ENCODE measurements at places on chromosomes 3 and 15.

- DNase-seq, result no peak
Measured at GRCh38 chr3:62892951-62893350, 17.7 kb upstream of the CADPS start.

GRCh38 chr3:51982352-51982837 lies 940 bp upstream of the ACY1 start:
- peak; percentile 4 for DNase-seq

DNA sequence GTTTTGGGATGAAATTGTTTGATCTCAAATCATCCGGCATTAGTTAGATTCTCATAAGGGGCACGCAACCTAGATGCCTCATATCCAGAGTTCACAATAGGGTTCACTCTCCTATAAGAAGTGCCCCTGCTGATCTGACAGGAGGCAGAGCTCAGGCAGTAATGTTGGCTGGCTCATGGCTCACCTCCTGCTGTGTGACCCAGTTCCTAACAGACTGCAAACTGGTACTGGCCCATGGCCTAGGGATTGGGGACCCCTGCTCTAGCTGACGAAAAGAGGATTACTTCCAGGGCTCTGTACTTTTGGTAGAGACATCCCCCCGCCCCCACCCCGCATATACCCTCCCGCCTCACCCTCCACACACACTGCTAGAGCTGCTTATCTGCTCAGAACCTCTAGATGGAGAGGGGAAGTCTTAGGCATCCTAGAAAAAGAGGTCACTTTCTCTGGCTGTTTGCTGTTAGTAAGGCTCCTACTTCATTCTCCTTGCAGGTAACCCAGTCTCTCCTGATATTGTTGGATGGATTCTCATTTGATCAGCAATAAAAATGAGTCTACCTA lies 923.1 kb downstream of the CADM2 start:
- DNase-seq, result no peak

GRCh38 chr3:57980416-57980815 lies 27.8 kb upstream of the FLNB start:
- DNase-seq, result no peak

DNA sequence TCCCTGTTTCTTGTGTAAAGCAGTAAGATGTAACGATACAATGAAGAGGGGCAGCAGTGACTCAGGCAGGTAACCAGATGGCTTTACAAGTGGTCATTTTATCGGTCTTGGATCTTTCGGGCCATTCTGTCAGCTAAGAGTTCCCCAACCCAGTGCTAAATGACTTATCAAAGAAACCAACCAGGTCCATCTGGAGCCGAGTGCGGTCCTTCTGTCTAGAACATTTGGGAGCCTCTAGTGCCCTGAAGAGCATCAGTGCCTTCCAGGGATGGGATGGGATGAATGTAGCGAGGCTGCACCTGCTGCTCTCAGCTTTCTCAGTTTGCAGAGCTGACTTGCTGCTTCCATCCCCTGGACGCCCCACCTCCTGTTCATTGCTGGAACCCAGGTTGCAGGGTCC lies 131.7 kb upstream of the AGBL1 start:
- DNase-seq, result no peak

DNA sequence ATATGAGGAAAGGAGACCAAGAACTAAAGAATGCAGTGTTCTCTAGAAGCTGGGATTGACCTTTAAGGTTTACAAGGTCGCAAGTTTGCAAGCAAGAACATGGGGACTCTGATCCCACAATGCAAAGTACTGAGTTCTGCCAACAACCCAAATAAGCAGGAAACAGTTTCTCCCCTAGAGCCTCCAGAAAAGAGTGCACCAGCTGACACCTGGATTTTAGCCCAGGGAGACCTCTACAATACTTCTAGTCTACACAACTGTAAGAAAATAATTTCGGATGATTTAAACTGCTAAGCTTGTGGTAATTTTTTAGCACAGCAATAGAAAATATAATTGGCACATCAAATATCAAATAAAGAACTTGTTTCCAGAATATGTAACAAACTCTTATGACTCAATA lies 46.4 kb downstream of the EHHADH start:
- no peak for DNase-seq

GRCh38 chr3:114454551-114455251 lies 160.9 kb downstream of the TIGIT start:
- DNase-seq, result no peak
